ENCODE measurements at places on chromosomes 16 and 17. TPM values are rescaled to one million over a fixed set of nuclear protein-coding genes. Genes with fewer than 3 reads are reported as not detected.

DNA sequence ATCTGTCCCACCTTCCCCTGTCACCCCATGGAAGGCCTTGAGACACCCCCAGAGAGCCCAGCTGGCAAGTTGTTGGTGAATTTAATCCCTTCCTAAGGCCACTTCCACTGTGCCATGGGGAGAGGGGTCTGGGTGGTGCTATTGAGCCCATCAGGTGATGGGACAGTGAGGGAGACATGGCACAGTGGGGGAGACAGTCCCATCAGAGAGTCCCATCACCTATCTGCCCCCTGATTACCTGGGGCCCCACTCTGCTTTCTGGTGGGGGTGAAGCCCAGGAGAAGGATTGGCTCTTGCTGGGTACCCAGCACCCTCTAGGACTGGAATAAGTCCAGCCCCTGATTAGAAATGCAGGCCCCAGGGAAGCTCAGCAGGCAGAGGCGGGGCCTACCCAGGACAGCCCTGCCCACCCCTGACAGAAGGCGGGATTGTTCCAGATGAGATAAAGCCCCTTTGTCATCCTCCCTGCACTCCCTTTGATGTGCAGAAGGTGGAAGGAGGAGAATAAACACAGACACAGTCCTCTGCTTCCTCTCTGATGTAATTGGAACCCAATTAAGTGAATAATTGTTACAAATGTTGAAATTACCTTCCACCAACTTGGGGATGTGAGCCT, 18.9 kb downstream of the TMEM132E start:
- DNase-seq = no peak
- H3K4me3 ChIP-seq = no peak overlapping the region
- H3K36me3 ChIP-seq = no peaks in the 10 kb centered on the region
- no peaks in the 10 kb centered on the region for H3K27me3 ChIP-seq

Gene GDPD3
- total RNA-seq = 2.5 TPM

DNA sequence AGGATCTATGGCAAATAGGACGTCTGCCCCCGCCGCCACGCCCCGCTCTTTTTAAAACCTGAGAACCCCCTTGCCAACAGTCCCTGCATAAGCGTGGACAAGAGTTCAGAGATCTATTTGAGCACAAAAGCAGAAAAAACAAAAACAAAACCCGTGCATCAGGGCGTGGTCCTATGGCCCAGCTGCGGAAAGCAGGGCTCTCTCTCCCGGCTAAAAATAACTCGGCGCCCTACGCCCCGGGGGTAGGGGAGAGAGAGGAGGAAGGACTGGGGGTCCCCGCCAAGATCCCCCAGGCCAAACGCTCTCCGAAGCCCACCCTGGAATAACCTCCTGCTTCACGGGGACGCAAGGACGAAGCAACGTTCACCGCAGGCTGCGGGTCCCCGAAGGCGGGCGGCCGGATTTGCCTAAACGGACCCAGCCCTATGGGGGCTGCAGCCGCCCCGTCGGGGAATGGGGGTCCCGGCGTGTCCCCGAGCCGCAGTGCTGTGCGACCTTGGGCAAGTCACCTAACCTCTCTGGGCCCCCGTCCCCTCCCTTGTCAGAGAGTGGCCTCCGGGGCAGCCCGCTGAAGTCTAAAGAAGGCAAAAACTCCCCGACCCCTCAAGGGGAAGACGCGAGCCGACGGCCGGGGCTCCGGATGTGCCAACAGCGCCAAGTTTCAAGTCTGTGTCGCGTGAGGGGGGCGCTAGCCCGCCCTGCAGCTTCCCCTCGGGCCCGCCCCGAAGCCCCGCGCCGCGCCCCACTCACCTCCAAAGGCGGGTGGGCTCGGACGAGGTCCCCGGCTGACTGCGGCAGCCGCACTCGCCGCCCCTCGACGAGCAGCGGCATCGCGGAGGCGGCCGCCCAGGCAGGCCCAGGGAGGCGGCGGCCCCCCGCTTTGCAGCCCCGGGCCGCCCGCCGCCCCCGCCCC, 477 bp downstream of the NTAN1 start:
- DNase-seq = no peak
- H3K4me1 ChIP-seq = no peaks in the 10 kb centered on the region
- H3K4me3 ChIP-seq = peak overlapping the region; percentile 96
- H3K27me3 ChIP-seq = no peaks in the 10 kb centered on the region

DNA sequence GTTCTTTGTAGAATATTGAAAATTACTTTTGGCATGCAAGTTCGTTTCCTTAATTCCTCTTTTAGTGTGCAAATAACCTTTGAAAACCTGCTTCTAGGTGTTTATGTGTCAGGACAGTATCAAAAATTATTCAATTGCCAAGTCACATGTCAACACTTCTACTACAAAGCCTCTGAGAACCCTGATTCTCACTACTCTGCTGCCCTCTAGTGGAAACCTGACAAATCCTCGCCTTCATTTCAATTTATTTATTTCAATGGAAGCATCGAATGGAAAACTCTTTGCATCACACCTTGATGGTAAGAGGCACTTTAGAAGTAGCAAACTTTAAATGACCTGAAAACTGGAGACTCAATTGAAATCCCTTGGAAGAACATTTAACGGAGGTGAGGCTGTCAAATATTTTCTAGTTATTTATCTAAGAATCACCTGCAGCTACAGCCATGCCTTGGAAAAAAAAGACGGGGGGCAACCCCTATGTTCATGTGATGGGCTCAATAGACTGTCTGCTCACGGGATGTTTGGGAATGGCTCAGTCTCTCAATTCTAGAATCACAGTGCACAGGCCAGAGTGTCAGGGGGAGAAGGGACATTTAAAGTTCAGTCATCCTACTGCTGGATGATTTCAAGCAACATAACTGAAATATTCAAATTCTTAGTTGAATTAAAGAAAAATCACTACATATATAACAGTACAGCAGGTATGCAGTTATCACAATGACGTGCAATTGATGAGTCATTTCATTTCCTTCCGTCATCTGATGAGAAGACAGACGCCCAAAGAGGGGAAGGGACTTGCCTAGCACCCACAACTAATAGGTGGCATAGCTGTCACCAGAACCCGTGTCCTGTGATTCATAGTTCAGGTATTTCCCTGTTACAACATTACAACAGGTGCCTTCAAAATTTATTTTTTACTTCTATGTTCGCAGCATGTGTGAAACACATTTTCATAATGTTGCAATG, 563.9 kb downstream of the TOX3 start:
- no peak overlapping the region for H3K27ac ChIP-seq
- H3K27me3 ChIP-seq = no peaks in the 10 kb centered on the region
- peak; percentile 88 for DNase-seq
- no peaks in the 10 kb centered on the region for H3K4me1 ChIP-seq

GRCh38 chr17:30292286-30292858, 628 bp upstream of the BLMH start:
- H3K4me3 ChIP-seq = peak overlapping the region; percentile 85
- peaks cover 18% of the 10 kb centered on the region for H3K36me3 ChIP-seq
- peak overlapping the region; percentile 81 for H3K27ac ChIP-seq
- no peaks in the 10 kb centered on the region for H3K27me3 ChIP-seq
- H3K4me1 ChIP-seq = peaks cover 3% of the 10 kb centered on the region

DNA sequence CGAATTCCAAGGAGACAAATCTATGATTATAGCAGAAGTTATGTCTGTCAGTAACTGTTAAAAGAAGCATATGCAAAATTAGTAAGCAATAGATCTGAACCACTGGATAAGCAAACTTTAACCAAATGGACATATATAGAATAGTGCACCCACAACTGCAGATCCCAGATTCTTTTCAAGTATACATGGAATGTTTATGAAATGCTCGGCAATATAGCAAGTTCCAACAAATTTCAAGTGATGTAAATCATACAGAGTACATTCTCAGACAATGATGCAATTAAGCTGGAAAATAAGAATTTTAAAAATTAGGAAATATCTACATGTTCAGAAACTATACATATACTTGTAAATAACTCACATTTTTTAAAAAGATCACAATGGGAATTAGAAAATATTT, 8.4 kb upstream of the HELZ start:
- H3K36me3 ChIP-seq = no peaks in the 10 kb centered on the region
- H3K27ac ChIP-seq = no peak overlapping the region
- H3K4me3 ChIP-seq = no peak overlapping the region

- no peak overlapping the region for H3K27ac ChIP-seq
- H3K4me1 ChIP-seq = peaks cover 7% of the 10 kb centered on the region
- no peak for DNase-seq
- no peak overlapping the region for H3K4me3 ChIP-seq
- peaks cover 30% of the 10 kb centered on the region for H3K36me3 ChIP-seq
These were observed 13.9 kb upstream of the CYTH1 start for GRCh38 chr17:78795861-78796516.

Gene KRTAP4-3
- total RNA-seq = not detected

Gene CCDC40
- 6.4 TPM for total RNA-seq

DNA sequence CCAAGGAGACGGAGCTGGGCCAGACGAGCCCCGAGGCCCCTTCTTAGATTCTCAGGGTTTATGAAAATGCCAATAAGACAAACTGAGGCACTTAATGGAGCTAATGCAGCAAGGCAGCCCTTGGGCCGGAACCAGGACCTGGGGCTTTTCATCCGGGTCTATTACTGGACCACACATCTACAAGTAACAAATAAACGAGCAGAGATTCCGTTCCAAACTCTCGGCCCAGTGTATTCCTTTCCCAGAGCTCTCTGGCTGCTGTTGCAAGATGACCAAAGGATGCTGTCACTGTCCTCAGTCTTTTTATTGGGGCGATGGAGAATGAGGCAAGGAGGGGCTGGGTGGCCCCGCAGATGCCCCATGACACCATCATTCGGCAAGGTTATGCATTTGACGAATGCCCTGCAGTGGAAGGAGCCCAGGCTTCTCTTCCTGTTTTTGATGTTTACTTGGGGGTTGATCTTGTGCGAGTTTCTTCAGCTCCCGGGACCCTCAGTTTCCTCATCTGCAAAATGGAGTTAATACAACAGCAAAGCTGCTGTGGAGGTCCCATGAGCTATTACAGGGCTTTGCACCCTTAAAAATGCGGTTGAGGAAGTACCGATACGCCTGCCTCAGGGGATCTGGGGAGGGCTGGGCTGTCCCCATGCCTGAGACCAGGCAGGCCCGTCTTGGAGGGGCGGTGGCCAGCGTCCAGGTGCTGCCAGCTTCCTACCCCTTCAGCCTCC, 1.1 kb upstream of the NTN1 start:
- H3K4me3 ChIP-seq = peak overlapping the region; percentile 53
- H3K36me3 ChIP-seq = no peaks in the 10 kb centered on the region
- H3K27me3 ChIP-seq = peaks cover 57% of the 10 kb centered on the region
- no peak for DNase-seq
- peaks cover 3% of the 10 kb centered on the region for H3K4me1 ChIP-seq

Gene SLC52A1
- total RNA-seq = not detected

GRCh38 chr16:82229800-82230619, 60.0 kb upstream of the MPHOSPH6 start:
- H3K36me3 ChIP-seq = no peaks in the 10 kb centered on the region
- DNase-seq = peak; percentile 84
- no peak overlapping the region for H3K4me3 ChIP-seq
- no peaks in the 10 kb centered on the region for H3K4me1 ChIP-seq

GRCh38 chr17:67322042-67322787, 44.2 kb downstream of the PSMD12 start:
- no peak overlapping the region for H3K4me3 ChIP-seq
- H3K36me3 ChIP-seq = no peaks in the 10 kb centered on the region
- peak; percentile 88 for DNase-seq
- H3K27me3 ChIP-seq = no peaks in the 10 kb centered on the region

Gene NHLRC4
- total RNA-seq = 0.21 TPM

- H3K4me1 ChIP-seq = peaks cover 16% of the 10 kb centered on the region
- H3K27ac ChIP-seq = no peak overlapping the region
- H3K36me3 ChIP-seq = no peaks in the 10 kb centered on the region
- H3K4me3 ChIP-seq = no peak overlapping the region
- DNase-seq = no peak
- H3K27me3 ChIP-seq = no peaks in the 10 kb centered on the region
These were observed 33.7 kb downstream of the MYO18A start for GRCh38 chr17:29146369-29146972.

Gene KCNG4
- not detected for total RNA-seq

DNA sequence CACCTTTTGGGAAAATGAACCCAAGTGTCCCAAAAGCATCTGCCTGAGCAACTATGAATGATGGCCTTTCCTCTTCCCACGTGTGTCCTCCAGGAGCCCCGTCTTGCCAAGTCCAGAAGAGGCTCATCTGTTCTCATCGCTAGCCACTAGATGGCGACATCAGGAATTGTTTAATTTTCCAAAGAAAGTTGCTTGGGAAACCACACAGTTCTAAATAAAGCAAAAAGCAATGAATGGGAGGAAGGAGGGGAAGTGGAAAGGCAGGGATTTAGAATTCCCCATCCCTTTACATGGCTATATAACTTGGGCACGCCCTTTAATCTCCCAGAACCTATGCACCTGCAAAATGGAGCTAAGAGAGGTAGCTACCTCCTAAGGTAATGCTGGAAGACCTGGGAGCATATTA, 9.0 kb upstream of the CDH5 start:
- H3K27ac ChIP-seq = no peak overlapping the region
- peak; percentile 87 for DNase-seq
- no peaks in the 10 kb centered on the region for H3K36me3 ChIP-seq
- no peaks in the 10 kb centered on the region for H3K4me1 ChIP-seq

Gene NPB
- total RNA-seq = 0.75 TPM

GRCh38 chr17:72702998-72703397, 389.5 kb downstream of the SLC39A11 start:
- DNase-seq = peak; percentile 64
- no peak overlapping the region for H3K27ac ChIP-seq
- H3K36me3 ChIP-seq = no peaks in the 10 kb centered on the region

DNA sequence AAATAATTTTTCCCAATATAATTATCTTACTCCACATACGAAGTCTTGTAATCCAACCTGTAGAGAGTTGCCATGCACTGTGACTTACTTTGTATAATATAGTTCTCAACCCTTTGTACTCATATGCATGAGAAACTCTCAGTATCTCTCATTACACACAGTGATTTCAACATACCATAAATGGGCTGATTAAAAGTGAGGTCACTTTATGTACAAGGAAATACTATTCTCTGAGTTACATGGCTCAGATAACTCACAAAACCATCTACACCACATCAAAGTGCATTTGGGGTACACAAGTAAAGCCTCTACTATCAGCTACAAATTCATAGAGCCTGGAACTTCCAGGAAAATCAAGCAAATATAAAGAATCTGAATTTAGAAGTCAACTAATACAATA, 27.9 kb downstream of the SLFN12 start:
- DNase-seq = no peak
- no peak overlapping the region for H3K27ac ChIP-seq
- H3K36me3 ChIP-seq = no peaks in the 10 kb centered on the region
- H3K27me3 ChIP-seq = no peaks in the 10 kb centered on the region
- H3K4me1 ChIP-seq = no peaks in the 10 kb centered on the region
- no peak overlapping the region for H3K4me3 ChIP-seq

GRCh38 chr16:28149011-28149888, 62.5 kb downstream of the XPO6 start:
- no peak for DNase-seq
- no peak overlapping the region for H3K4me3 ChIP-seq
- no peaks in the 10 kb centered on the region for H3K27me3 ChIP-seq
- H3K4me1 ChIP-seq = peaks cover 10% of the 10 kb centered on the region
- peaks cover 54% of the 10 kb centered on the region for H3K36me3 ChIP-seq
